Right cardiac atrium (tissue), 5 donors: ENCODE measurements at places on chromosomes 5 and 9. TPM values are rescaled to one million over a fixed set of nuclear protein-coding genes. Genes with fewer than 3 reads are reported as not detected.

FIBCD1 gene
- 0.24 TPM for total RNA-seq

SLC36A2 gene
- total RNA-seq: not detected

IFNA6 gene
- not detected for total RNA-seq

MEIKIN gene
- total RNA-seq: not detected

SMC5 gene
- total RNA-seq: 15.4 TPM

CAMK2A gene
- total RNA-seq: 13.5 TPM

SVEP1 gene
- 12.2 TPM for total RNA-seq

DNA sequence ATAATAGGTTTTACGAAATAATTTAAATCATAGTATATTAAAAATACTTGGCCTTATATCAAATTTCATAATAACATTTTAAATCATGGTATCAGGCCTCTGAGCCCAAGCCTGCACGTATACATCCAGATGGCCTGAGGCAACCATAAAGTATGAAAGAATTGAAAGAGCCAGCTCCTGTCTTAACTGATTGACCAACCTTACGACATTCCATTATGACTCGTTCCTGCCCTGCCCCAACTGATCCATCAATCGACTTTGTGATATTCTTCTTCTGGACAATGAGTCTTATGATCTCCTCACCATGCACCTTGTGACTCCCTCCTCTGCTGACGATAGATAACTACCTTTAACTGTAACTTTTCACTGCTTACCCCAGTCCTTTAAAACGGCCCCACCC lies 545.0 kb downstream of the MTRR start:
- no peak for DNase-seq

- DNase-seq: no peak
These were observed 58.4 kb downstream of the OR2K2 start for GRCh38 chr9:111271481-111272080.

- no peak for DNase-seq
These were observed 198.3 kb downstream of the AUH start for GRCh38 chr9:91163444-91163772.

DNA sequence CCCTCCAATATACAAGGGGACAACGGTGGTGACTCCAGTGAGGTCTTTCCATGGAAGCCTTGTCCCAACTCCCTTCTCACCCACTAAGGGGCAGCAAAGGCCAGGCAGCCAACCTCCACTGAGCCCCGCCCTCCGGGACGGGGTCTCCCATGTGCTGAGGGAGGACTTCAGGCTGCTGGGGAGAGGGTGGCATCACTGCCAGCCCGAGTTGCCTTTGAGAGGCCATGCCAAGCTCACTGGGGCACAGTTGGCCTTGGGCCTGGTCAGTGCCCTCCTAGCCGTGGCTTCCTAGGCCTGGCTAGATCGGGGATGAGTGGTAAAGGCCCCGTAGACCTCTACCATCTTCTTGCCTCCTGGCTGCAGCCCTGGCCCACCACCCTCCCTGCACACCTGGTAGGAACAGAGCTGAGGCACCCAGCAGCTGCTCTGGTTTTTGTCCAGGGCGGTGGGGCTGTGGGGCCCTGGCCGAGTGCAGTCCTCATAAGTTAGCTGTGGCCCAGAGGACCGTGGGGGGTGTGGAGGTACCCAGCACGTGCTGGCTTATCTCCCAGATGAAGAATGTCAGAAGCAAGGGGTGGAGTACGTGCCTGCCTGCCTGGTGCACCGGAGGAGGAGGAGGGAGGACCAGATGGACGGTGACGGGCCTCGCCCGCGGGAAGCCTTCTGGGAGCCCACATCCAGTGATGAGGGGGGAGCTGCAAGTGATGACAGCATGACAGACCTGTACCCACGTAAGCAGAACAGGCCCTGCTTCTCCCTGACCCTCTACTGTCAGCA lies 3.2 kb downstream of the SURF2 start:
- no peak for DNase-seq

GRCh38 chr5:123093601-123094236 lies 4.7 kb downstream of the PRDM6 start:
- no peak for DNase-seq

- DNase-seq: no peak
These were observed 112.0 kb downstream of the SH3TC2 start for GRCh38 chr5:148950892-148951291.

DNA sequence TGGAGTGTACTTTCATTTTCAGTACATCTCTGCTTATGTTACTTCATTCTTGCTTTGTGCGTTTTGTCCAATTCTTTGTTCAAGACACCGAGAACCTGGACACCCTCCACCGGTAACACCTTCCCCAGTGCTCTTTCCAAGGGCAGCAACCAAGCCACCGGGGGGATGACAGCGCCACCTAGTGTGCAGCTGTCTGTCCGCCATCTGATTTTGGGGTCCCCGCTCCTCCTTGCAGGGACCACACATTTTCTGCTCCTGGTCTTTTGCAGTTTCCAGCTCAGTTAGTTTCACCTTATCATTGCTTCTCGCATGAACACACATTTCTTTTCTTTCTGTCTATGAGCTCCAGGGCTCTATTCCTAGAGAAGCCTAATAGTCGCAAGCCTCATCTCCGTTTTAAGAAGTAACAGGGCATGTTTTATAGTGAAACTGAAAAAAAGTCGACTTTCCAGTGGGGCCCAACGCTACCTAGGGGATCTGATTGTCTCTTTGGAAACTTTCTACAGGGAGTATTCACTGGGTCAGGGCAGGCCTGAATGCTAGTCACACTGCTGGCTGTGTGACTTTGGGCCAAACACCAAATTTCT lies 152.1 kb downstream of the FSTL4 start:
- DNase-seq: peak; percentile 64

- DNase-seq: no peak
These were observed 9.9 kb downstream of the SLC25A25 start for GRCh38 chr9:128077847-128078503.

GRCh38 chr5:58810086-58810485 lies 227.2 kb downstream of the RAB3C start:
- no peak for DNase-seq

DNA sequence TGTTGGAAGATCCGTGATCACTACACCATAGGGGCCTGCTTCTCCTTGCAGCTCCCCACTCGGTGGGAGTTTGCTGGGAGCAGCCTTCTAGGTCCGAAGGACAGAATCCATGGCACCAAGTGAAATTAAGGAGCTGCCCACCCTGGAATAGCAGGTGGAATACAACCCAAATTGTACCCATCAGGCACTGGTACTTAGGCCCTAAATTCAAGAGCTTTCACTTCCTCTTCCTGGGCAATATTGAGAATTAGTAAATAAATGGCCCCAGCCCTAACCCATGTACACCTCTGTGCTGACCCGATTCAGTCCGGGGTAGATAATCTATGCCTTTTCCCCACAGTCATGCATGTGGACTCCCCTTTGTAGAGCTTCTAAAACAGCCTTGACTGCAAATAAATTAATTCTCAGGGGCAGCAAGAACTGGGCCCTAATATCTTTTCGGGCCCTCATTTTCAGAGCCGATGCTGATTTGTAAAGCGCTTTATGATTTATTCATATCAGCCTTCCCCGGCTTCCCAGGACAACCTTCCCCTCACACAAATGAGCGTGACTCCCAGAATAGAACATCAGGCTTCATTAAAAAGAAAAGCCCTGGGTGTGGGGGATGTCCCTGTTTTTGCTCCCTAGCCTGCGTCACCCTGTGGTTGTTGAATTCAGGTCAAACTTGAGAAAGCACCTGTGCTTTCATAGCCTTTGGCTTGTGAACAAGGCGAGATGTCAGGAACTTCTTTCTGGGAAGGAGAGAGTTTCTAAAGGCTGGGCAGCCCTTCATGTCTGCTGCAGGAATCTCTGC lies 126.1 kb upstream of the TBC1D2 start:
- no peak for DNase-seq

DNA sequence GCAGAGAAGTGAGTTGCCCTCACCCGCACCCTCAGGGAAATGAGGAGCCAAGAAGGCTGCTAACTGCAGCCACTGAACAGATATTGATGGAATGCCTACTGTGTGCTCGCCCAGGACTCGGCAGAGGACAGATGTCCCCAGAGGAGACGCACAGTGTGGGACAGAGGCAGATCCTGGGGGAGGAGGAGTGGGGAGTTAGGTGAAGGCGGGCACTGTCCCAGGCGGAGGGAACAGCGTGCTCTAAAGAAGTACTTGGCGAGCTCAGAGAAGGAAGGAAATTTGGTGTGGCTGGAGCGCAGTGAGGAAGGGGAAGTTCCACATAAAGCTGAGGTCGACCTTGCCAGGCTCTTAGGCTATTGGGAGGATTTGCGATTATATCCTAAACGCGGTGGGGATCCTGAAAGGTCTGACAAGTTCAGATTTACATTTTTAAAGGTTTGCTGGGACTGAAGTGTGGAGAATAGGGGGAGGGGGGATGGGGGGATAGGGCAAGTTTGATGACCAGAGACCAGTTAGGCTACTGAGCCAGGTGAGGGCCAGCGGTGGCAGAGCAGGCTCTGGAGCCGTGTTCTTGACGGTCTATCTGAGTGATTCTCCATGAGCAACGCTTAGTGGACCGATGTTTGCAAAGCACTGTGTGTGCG lies 23.6 kb upstream of the CERCAM start:
- no peak for DNase-seq

- DNase-seq: no peak
These were observed 250.2 kb upstream of the GAS1 start for GRCh38 chr9:87197349-87198130.

- no peak for DNase-seq
These were observed 30.6 kb downstream of the NDUFS6 start for GRCh38 chr5:1831677-1832313.

GRCh38 chr5:10964806-10965205 lies 203.8 kb upstream of the DAP start:
- no peak for DNase-seq

DNA sequence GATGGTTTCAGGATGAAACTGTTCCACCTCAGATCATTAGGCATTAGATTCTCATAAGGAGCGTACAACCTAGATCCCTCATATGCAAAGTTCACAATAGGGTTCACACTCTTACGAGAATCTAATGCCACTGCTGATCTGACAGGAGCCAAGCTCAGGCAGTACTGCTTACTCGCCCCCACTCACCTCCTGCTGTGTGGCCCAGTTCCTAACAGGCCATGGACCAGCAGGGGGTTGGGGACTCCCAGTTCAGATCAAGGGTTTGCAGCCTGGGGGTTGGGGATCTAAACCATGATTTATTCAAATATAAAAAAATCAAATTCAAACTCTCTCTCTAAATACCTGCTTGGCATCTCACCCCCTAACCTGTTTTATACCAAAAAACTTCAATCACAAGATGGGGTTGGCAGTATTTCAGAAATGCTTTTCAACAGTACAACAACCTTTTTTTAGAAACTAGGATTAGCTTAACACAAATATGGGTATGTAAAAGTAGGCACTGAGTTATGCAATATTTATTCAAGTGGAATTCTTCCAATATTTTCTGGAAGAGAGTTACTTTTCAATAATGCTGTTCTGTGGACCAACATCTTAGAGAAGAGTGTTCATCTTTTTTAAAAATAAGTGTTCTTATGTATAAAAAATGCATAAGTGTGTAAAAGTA lies 30.1 kb upstream of the SLC12A2 start:
- DNase-seq: no peak

- no peak for DNase-seq
These were observed 8.2 kb downstream of the SLC23A1 start for GRCh38 chr5:139374909-139375308.

GRCh38 chr5:132877938-132878337 lies 4.5 kb downstream of the LEAP2 start:
- DNase-seq: no peak

- DNase-seq: peak; percentile 84
These were observed 244.9 kb upstream of the KLF4 start for GRCh38 chr9:107734256-107735013.

GRCh38 chr5:24094081-24094679 lies 550.6 kb downstream of the CDH10 start:
- DNase-seq: no peak
